ENCODE measurements at places on chromosomes 5 and 9. TPM values are rescaled to one million over a fixed set of nuclear protein-coding genes. Genes with fewer than 3 reads are reported as not detected.

DNA sequence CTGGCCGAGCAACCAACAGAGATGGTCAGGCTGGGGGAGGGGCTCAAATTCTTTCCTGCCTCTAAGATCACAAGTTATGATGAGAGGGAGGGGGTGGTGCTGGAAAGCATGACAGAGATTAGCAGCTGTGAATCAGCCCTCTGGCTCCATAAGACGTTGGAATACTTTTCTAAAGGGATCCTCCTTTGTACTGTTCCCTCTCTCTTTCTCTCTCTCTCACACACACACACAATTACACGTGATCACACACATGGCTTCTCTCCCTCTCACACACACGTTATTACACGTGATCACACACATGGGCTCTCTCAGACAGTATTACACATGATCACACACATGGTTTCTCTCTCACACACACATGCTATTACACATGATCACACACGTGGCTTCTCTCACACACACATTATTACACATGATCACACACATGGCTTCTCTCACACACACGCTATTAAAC is at the start of gene SLC45A2:
Gene SLC45A2 (minus strand): TSS at position 23 of the 454 bp plus-strand sequence. CDS start 110 bp downstream, outside the sequence.
- DNase-seq, result no peak

DNA sequence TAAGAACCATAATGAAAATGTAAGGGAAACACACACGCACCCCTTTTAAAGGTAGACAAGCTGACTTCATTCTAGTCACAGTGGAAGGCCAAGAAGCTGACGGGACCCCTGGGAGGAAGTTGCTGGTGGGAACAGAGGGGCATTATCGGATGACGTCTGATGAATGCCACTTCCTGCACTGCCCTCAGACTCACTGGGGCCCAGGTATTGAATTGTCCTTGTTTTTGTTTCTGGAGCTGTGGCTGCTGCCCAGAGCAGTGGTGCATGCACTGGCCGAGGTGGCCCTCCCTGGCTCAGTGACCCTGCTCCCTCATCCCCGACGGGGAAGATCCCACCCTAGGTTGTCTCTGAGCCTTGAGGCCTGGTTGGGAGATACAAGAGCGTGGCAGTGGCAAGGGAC is 15.3 kb upstream of the RPL26L1 start:
- DNase-seq, result no peak

DNA sequence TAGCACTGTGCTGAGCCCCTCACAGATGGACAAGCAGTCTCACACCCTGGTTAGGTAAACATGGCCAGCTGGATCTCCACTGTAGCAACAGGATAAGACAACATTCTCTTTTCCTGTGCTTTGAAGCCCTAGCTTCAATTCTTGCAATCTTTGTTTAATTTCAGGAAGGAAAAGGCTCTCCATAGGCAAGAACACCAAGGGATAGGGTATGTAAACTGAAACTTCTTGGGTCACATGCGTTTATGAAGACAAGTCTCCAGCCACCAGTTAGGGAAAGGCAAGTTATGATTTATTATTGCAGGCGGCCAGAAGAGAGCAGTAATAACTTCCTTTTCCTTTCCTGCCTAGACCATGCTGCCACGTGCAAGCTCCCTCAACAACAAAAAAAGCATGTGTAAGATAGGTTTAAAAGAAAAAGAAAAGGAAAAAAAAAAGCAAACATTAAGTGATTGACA is 50.1 kb upstream of the POU5F2 start:
- DNase-seq, result no peak

- DNase-seq, result no peak
Observed at GRCh38 chr5:143977891-143978461, 166.0 kb downstream of the HMHB1 start.

DNA sequence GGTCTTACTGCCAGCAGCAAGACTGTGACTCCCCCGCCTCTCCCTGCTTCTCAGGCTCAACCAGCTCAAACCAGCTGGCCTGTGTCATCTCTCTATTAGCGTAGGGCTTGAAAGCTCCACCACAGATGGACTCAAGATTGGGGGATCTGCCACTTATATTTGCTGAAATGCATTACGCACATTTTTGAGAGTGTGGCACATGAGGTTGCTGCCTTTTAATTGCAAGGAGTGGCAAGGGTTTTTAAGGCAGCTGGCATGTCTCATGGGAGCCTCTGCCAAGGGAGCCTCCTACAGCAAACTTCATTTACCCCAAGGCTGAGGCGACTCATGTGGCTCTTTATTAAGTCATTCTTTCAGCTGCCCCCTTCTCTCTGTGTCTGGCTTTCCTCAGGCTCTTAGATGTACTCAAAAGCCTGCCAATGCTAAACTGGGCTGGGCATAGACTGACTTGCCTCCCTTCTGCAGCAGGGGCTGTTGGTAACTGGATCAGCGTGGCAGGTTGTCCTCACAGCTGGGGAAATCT is 219.3 kb downstream of the SMARCA2 start:
- DNase-seq, result no peak

GRCh38 chr9:133506653-133507038 is 18.1 kb downstream of the MYMK start:
- no peak for DNase-seq

Gene BICD2
- 31.0 TPM for total RNA-seq

Gene SLC25A48
- total RNA-seq, result 1.2 TPM

DNA sequence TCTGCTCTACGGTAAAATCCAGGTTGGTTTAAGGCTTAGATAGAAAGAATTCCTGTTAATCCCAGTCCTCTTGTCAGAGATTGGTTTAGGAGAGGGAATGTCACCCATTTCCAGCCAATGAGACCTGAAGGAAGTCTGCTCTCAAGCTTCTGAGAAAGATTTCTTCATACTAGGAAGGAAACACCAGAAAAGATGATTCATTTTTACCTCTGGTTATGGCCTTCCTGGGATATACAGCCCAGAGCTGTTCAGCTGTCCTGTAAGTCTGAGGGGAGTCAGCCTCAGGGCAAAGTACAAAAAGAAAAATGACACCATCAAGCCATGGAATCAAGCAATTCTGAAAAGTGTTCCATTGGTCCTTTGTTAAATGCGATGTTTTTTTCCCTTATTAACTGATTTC is 18.6 kb upstream of the CFAP95 start:
- DNase-seq, result no peak

Gene ARHGEF37
- 1.2 TPM for total RNA-seq

- no peak for DNase-seq
Observed at GRCh38 chr9:123544007-123544827, 188.2 kb downstream of the CRB2 start.

GRCh38 chr5:19241690-19242089 is 746.3 kb downstream of the CDH18 start:
- no peak for DNase-seq

Gene TSLP
- total RNA-seq, result not detected

GRCh38 chr9:100473276-100474081 is 530 bp downstream of the TMEFF1 start:
- peak; percentile 64 for DNase-seq

Gene MSX2
- total RNA-seq, result 0.41 TPM

DNA sequence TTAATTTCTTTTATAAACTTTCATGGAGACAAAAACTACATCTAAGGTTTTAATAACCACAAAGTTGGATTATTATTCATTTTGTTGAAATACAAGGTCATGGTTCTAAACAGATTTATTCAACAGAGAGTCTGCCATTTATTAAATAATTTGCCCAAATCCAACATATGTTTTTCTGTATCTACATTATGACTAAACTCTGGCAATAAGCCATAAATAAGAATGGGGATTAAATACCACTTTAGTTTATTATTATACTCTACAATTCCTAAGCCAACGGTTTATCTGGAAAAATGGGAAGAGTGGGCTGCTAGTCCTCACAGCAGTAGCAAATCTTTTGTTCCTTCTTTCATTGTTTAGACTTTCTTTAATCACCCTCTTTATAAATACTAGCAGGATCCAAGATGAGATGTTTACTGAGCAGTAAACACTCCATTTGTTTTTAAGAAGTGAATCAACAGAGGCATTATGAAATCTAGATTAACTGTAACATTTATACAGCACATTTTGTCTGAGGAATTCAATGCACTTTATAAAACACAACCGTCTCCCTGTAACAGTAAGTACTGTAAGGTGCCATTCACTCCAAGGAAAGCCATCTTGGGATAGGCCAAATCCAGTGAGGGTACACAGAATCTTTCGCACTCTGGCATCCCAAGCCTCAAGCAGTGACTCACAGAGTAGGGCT is 89.7 kb downstream of the DROSHA start:
- DNase-seq, result no peak

DNA sequence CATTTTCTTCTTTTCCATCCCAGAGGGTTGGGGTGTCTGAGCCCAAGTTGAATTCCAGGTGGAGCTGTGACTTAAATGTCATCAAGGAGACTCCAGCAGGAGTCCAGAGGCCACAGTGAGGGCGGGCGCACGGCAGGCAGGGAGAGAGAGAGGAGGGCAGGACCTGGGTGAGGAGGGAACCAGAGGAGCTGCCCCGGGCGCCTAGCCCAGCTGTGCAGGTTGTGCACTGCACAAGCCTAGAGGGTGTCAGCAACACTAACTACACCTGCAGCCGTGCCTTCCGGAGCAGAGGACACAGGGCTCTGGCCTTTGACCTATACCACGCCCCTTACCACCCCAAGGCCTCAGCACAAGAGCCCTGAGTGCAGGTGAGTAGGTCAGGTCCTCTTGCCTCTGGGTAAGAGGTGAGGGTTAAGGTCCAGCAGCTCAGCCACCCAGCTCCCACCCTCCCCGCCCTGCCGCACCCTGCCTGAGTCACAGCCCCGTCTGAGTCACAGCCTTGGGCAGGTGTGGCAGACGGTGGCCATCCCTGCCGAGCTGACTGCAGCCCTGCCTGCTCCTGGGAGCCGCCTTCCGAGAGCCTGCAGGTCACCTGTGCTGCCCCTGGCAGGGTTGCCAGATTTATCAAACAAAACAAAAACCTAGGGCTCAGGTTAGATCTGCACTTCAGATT is 6.4 kb upstream of the AGPAT2 start:
- DNase-seq, result no peak

- no peak for DNase-seq
Observed at GRCh38 chr5:52693280-52693679, 94.4 kb upstream of the ITGA1 start.

DNA sequence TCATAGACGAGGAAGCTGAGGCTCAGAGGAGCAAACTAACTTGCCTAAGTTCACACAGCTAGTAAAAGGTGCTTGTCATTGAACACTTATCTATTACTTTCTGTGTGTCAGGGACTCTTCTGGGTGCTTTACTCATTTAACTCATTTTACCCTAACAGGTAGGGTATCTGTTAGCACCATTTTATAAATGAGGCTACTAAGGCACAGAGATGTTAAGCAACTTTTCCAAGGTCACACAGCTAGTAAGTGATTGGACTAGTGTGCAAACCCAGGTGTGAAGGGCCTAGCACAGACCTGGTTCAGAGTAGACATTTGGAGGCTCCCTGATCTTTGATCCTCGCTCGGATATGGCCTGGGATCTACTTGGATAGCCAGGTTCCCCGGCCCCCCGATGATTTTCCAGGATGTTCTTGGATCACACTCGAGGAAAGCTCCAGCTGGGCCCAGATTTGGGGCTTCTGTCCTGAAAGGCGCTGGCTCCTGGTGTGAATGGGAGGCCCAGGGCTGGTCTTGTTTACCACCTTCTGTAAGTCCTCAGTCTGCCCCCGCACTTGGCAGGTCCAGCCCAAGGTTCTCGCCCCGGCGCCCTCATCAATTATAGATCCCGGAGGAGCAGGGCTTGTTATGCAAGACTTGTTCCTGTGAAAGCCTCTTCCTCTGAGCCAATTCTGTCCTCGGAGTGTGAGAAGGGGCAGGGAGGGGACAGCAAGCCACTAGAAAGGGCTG is 37.5 kb downstream of the GSN start:
- no peak for DNase-seq

Gene IL3
- total RNA-seq, result not detected

Gene SCAI
- 50.5 TPM for total RNA-seq

Gene GM2A
- 7.3 TPM for total RNA-seq

DNA sequence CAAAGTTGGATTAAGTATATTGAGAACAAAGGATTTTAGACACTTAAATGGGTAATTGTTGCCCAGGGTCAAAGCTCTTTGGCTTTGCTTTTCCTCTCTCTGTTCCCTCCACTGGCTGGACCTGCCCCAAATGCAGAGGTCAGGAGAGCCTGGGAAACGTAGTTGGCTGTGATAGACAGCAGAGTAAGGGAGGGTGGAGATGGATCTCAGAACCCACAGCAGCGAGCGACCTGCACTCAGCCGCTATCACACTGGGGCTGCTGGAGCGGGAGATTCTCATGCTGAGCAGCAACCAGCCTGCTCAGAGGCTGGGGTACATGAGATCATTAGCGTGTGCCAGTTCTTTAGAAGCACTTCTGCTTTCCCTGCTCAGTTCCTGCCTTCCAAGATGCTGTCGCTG is 71.8 kb upstream of the TTC23L start:
- no peak for DNase-seq

DNA sequence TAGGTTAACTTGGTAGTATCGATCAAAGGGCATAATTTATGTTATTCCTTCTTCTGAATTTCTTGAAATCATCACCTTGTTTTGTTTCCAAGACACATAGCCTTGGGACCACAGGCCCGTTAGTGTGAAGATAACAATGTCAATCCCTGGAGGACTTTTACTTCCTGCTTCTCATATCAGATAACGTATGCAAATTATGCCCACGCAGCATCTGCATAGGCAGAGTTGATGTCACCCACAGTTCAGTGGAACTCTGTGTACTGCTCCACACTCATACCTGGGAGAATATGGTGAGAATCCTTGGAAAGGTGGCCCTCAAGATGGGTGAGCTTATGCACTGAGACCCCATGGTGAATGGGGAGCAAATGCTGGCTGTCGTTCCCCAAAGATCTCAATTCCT is 95.0 kb downstream of the CFAP90 start:
- no peak for DNase-seq

DNA sequence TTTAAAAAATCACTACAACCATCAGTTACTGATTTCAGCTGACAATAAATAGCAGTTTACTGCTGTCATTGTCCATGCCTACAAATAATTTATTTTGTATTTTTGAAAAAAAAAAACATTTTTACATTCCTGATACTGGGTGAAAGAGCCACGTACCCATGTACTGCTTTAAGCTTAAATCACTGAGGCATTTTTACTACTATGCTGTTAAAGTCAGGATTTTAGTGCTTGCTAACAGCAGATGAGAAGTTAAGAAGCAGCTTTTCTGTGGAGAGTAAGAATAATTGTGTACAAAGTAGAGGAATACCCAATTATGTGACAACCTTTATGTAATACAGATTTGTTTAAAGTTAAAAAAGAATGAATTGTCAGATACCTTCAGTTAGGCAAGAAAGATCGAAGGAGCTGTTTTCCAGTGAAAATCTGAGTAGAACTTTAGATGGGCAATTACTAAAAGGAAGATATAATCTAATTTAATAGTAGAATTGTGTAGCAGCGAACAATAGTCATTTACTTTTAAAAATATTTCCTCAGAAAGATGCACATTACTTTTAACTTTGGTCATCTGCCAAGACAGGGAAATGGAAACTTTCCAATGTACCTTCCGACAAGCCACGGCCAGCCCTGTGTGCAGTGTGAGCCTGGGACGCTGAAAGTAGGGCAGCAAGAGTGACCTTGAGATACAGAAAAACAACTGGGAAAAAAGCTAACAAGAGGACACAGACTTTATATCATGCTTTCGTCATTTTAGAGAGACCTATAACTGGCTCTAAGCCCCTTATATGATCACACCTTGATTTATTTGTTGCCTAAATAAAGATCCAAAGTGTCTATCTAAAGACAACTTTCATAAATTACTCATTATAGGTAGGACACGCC is 39.9 kb downstream of the RHOBTB3 start:
- no peak for DNase-seq

GRCh38 chr9:84925225-84925872 is 255.8 kb downstream of the NTRK2 start:
- DNase-seq, result no peak

- DNase-seq, result no peak
Observed at GRCh38 chr9:13608451-13608850, 329.0 kb upstream of the MPDZ start.

All from frontal cortex (tissue), 4 donors.